ENCODE measurements at places on chromosomes 16 and 17. TPM values are rescaled to one million over a fixed set of nuclear protein-coding genes. Genes with fewer than 3 reads are reported as not detected.

The C1QL1 gene
- total RNA-seq: 4.1 TPM

GRCh38 chr17:8679126-8679525, 48.6 kb upstream of the MYH10 start:
- DNase-seq: no peak

GRCh38 chr17:39641883-39642282, 4.9 kb downstream of the STARD3 start:
- DNase-seq: no peak

DNA sequence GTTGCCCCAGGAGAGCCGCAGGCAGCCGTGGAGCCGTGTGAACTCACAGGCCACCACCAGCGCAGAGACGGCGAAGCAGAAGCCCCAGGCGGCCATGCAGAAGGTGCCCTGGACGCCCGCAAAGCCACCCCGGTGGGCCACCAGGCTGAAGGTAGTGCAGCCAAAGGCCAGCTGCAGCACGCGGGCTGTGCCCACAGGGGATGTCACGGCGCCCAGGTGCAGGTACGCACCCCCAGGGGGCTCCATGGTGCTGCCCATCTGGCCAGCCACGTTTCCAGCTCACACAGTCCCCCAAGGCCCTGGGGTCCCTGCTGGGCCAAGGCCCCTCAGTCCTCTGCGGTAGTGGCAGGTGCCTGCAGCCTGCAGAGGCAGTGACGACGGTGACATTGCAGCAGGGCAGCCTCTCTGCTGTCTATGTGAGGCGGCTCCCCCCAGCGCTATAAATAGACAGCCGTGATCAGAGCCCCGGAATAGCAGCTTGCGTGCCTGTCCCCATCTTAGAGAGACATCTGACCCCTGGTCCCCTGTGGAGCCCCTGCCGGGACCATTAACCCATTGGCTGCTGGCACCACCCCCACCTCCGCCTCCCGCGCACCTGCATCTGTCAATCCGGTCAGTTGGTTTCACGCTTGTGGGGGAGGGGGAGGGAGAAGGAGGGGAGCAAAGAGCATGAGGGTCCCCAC, 4.5 kb upstream of the PYCR1 start:
- peak; percentile 72 for DNase-seq

DNA sequence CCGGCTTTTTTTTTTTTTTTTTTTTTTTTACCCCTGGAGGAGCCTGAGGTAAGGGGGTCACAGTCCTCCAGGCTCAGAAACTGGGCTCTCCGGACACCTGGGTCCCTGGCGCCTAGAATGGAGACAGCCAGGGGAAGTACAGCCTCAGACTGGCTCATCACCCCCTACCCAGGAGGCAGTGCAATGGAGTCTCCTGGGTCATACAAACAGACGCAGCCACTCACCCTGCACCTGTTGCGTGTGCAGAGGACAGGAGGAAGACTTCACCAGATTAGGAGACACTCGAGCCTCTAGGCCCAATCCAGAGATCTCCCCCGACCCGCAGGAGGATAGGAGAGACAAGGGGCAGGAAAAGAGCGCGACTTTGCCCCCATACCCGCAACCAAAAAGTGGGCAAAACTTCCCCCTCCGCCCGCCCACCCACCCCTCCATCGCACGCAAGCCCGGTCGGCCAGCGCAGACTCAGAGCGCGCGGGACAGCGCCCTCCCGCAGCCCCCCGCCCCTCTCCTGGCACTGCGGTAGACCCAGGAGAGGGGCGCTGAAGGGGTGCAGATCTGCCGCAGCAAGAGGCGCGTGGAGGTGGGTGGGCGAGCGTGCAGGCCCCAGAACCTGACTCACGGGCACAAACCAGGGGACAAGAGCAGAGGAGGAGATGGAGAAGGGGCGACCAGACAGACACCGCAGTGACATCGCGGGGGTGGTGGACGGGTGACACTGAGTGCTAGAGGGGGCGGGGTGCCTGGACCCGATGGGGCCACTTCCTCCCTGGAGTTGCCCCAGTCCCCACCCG, 900 bp downstream of the HAP1 start:
- no peak for DNase-seq

- DNase-seq: no peak
These were observed 826 bp downstream of the LYZL6 start for GRCh38 chr17:35942588-35943186.

The ABCA10 gene
- total RNA-seq: 2.5 TPM

- no peak for DNase-seq
These were observed 313.2 kb upstream of the KCNJ16 start for GRCh38 chr17:69761767-69762321.

The PRSS36 gene
- 5.1 TPM for total RNA-seq

DNA sequence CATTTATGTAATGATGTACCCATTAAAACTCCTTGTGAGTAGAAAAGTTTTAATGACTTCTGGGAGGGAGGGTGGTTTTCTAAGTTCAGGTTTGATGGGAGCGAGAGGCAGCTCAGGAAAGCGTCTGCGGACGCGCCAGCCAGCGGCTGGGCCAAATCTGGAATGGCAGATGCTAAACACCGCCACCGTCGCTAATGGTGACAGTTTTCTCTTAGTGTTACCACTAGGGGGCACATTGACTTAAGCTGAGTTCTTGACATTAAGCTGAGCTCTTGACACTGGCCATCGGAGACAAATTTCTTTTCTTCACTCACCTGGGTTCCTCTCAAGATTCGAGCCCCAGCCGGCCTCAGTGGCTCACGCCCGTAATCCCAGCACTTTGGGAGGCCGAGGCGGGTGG, 6.7 kb downstream of the TRPV1 start:
- DNase-seq: no peak

DNA sequence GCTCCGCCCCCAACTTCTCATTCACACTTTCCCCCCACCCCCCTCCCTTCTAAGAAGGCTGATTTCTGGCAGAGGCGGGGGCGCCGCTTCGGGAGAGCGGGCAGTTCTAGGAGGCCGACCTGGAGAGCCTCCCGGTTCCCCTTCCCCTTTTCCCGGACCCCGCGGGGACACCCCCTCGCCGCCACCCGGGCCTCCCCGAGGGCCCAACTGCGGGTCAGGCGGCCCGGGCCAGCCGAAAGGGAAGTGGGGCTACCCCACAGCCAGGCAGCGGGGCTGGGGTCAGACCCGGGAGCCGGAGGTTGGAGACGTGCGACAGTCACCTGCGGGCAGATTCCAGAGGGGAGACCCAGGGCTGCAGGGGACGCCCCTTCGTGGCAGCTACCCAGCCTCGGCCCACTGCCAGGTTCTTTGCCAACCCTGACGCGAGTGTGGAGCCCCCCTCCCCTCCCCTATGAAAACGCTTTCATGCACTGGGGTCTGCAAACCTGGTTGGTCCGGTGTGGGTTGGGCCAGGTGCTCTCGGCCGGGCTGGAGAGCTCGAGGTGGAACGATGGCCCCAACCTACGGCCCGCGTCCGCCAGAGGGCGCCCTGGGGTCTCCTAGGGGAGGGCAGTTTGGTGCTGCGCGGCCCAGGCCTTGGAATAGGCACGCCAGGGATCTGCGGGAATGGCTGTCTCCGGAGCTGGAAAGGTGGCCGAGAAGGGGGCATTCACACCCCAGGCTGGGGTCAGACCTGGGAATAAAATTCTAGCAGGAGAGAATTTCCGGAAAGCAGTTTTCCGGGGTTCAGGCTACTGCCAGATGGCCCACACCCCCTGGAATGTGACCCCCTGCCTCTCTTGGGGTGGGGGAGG, 721 bp upstream of the SOCS3 start:
- peak; percentile 92 for DNase-seq

The TOX3 gene
- total RNA-seq: not detected

GRCh38 chr17:5283571-5284315, 1.7 kb downstream of the RABEP1 start:
- no peak for DNase-seq

The HIC1 gene
- 14.2 TPM for total RNA-seq

GRCh38 chr16:31715915-31716314, 157.7 kb upstream of the ZNF267 start:
- no peak for DNase-seq

- DNase-seq: no peak
These were observed 19.4 kb downstream of the PRDM7 start for GRCh38 chr16:90057738-90058173.

- no peak for DNase-seq
These were observed 5.6 kb upstream of the CCL2 start for GRCh38 chr17:34249478-34249877.

The GEMIN4 gene
- 13.4 TPM for total RNA-seq

DNA sequence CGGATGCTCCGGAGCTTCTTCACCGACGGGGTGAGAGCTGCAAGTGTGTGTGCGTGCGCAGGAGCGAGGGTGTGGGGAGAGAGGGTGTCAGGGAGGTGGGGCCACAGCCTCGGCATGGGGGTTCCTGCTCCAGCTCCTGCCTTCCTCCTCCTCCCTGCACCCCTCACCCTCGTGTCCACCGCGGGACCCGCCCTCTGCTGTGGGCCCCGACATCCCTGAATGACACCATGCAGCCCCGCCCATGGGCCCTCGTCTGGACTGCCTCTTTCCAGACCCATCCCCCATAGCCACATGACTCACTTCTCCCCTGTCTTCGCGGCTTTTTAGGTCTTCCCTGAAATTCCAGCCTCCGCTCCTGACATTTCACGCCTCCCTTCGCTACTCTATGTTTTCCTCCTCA, 41.6 kb downstream of the ARHGAP23 start:
- no peak for DNase-seq

GRCh38 chr17:75945211-75945610, 4.4 kb upstream of the FBF1 start:
- DNase-seq: no peak
